ENCODE measurements at places on chromosomes 1 and 21.

DNA sequence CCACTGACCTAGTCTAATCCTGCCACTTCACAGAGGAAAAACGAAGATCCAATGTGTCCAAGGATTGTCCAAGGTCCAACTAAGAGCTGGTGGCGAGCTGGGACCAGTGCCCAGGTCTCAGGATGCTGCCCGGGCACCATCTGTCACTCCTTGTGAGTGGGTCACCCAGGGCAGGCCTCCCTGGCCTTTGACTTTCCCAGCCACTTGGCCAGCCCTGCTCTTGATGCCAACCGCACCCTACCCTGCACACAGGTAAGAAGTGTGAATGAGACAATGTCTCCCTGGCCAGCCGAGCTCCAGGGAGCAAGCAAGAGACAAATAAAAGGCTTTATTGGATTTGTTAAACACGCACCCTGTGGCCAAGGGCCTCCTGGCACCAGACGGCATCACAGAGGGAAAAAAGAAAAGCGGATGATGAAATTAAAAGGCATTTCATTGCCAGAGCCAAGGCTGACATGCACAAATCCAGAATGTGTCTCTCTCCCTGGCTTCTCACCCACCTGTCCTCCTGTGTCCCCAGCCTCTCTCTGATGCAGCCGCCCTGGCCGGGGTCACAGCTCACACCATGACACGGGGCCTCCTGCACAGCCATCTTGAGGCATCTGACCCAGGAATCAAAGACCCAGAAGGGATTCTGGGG, 72.8 kb downstream of the CAMK2N1 start:
- DNase-seq, result no peak

GRCh38 chr1:174954073-174954460, 45.7 kb upstream of the CACYBP start:
- no peak for DNase-seq

DNA sequence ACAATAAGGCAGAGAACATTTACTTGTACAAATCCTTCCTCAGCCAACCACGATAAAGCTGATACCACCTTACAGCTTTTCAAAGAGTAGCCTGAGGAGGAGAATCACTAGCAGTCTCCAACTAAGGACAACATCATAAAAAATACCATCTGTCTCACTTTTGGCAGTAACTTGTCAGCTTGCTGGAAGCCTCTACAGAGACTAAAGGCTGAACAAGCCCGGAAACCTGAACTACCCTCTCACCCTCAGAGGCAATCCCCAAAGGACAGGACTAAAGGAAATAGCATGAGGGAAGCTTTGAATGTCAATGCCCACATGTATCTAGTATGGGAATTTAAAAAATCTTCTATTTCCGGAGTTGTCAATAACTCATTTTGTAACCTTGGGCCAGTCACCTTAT, 10.6 kb downstream of the SRSF4 start:
- DNase-seq, result no peak

DNA sequence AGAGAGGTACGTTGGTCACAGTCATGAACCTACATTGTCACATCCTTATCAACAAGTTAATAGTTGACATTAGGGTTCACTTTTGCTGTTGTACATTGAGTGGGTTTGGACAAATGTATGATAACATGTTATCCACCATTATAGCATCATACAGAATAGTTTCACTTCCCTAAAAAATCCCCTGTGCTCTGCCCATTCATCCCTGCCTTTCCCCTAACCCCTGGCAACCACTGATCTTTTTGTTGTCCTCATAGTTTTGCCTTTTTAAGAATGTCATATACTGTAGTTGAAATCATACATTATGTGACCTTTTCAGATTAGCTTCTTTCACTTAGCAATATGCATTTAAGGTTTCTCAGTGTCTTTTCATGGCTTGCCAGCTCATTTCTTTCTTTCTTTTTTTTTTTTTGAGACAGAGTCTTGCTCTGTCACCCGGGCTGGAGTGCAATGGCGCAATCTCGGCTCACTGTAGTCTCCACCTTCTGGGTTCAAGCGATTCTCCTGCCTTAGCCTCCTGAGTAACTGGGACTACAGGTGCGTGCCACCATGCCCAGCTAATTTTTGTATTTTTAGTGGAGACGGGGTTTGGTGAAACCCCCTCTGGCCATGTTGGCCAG, 50.6 kb downstream of the UCK2 start:
- no peak for DNase-seq

GRCh38 chr1:232511172-232511571, 118.8 kb downstream of the SIPA1L2 start:
- no peak for DNase-seq

GRCh38 chr1:198018529-198018928, 101.4 kb downstream of the LHX9 start:
- DNase-seq, result no peak

DNA sequence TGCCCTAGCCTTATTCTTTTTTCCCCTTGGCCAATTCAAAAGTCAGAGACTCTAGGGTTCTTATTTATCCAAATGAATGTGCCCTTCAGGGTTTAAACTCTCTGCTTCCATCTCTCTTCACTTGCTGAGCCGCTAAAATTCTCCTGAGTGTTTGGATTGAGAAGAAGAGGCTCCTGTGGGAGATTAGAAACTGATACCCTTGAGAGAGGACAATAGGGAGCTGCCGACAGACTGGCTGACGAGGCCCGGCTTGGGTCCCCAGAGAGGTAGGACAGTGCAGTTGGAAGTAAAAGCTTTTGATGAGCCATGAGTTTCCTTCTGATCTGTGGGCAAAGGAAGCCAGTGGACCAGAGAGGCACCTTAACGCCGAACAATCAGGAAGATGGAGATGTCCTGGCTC, 41.3 kb upstream of the UBE2U start:
- DNase-seq, result no peak

DNA sequence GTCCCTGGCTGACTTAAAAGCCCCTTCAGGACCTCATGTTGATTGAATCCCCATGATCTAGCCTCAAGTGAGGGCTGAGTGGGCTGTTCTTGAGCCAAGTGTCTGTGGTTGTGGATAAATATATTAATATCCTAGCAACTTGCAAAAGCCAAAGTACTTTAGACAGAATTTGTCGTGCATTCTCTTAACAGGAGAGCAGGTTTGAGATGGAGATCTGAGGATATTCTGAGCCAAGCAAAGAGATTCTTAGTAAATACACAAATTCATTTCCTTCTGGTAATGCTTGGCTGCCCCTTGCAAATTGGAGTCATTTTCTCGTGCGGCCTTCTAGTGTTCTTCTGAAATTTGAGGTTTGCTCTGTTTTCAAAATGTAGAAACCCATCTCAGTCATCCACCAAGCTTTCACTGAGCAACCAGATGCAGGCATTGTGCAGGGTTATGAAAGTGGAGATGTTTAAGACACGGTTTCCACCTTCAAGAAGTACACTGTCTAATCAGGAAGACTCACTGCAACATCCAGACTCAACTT, 242.1 kb upstream of the JUN start:
- DNase-seq, result no peak

- DNase-seq, result no peak
Measured at GRCh38 chr1:112934577-112934976, 21.4 kb downstream of the SLC16A1 start.

- no peak for DNase-seq
Measured at GRCh38 chr1:199002661-199003060, 363.8 kb downstream of the PTPRC start.

GRCh38 chr1:174433451-174433850, 14.3 kb upstream of the GPR52 start:
- no peak for DNase-seq

DNA sequence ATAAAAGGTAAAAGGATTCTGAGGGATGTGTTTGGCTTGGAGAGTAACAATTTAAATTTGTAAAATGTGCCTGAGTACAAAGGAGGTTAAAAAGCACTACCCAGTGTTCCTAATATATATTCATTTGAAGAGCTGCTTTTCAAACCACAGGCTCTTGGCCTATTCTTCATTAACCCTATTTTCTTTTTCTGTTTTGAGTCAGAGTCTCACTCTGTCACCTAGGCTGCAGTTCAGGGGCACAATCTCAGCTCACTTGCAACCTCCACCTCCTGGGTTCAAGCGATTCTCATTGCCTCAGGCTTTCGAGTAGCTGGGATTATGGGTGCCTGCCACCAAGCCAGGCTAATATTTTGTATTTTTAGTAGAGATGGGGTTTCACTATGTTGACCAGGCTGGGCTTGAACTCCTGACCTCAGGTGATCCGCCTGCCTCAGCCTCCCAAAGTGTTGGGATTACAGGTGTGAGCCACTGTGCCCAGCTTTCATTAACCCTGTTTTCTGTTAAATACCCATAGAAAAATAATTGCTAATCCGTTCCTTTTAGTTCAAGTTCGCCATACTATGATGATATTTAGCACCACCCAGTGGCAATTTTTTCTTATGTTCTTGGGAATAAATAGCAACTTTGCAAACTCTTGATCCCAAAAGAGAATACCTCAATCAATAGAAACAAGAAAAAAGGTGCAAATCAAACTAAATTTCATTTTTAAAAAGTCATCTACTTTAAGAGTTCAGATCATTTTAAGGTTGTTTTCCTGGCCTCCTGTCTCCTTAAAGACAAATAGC, 30.5 kb downstream of the ZBTB8OS start:
- DNase-seq, result no peak

DNA sequence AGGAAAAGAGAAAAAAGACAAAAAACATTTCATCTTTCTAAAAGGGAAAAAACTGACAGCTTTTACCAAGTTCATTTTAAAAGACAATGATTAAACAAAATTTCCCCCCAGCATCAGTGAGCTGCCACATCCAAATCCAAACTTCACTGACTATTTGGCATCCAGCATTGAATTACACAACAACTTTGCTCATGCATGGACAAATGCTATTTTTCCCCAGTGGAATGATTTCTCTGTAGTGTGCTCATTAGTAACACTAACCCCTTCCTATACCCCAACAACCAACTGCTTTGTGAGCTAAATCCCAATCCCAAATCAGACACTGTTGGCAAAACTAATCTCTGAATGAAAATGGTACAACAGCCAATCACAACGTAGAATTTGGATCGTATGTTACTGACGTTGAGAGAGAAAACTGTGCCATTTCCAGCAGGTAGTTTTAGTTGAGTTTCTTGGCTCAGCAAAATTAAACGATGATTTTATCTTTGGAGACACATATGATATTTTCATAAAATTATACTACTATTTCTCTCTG, 37.9 kb downstream of the PIK3R3 start:
- no peak for DNase-seq

- no peak for DNase-seq
Measured at GRCh38 chr1:115373305-115373704, 35.3 kb upstream of the NGF start.

- DNase-seq, result no peak
Measured at GRCh38 chr1:20663365-20663764, 2.2 kb upstream of the DDOST start.

- DNase-seq, result no peak
Measured at GRCh38 chr1:167127661-167128060, 33.8 kb downstream of the STYXL2 start.

DNA sequence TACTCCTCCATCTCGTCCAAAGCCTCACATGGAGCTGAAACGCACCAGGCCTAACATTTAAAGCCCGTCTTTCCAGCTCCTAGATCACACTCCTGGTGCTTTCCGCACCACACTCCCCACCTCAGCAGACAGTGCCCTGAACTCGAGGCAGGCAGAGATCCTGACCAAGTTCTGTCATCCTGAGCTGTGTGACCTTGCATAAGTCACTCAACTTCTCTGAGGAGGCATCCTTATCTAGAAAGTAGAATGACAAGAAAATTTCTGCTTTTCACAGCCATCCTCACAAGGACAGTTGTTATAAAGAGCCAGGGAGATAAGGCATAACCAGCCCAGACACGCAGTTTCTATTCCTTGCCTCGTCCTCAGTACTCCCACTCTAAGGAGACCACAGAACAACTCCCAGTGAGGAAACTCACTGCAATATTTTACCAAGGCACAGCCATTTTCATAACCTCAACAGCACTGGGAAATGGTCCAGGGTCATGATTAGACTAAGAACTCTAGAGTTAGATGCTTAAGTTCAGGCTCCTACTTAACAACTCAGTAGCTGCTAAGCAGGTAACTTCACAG, 3.1 kb downstream of the LRP8 start:
- no peak for DNase-seq

- no peak for DNase-seq
Measured at GRCh38 chr1:184843732-184844495, 89.3 kb upstream of the EDEM3 start.

DNA sequence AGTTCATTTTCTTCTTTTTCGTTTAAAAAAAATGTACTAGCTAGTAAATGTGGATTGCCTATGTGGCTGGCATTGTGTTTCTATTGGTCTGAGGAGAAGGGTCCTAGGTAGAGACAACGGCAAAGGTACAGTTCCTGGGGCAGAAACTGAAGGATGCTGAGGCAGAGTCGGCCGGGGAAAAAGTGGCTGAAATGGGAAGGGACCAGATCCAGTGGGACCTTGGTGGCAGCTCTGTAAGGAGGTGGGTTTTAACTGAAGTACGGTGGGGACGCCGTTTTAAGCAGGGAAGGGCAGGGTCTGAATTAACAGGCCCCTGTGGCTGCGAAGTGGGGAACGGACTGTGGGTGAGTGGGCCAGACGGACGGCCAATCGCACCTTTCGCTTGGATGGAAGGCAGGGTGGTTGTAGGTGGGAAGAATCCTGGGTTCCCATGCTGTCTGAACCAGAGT, 420 bp upstream of the VPS13D start:
- DNase-seq, result no peak

GRCh38 chr1:185015631-185016030, 29.7 kb upstream of the RNF2 start:
- no peak for DNase-seq

DNA sequence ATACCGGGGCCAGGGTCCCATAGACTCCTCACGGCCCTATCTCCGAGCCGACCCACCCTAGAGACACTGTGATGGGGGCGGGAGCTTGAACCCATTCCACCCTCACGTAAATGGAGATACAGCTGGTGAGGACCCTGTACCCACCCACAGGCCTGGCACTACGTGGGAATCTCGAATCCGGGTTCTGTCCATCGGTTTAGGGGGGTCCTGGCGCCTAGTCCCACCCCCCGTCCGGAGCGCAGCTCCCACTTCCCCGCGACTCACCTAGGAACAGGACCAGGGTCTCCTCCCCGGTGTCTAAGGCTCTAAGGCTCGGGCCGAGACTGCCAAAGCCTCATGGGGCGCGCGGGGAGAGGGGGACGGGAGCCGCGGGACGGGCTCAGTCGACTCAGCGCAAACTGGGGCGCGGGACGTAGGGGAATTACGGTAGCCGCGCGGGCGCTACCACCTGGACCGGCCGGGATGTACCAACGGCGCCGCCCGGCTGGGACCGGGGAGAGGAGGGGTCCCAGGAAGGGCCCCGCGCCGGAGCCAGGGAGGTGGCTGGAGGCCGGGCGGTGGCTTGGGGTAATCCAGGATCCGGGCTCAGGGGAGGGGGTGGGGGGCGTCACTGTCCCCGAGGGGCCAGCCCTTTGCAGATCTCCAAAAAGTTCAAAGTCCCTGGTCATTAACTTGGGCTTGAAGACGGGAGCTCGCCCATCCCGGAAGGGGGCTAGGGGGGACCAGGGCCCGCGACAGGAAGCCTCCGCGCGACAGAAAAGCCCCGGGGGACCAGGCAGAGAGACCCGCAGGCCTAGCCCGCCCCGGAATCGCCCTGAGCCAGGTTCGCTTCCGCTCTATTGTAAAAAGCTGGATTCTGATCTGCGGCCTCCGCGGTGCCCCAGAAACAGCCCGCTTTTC, 1.0 kb downstream of the PLEKHG5 start:
- DNase-seq, result peak; percentile 18
